ENCODE measurements at places on chromosomes 12 and 14. TPM values are rescaled to one million over a fixed set of nuclear protein-coding genes. Genes with fewer than 3 reads are reported as not detected.

SPTB gene
- 1.7 TPM for total RNA-seq

GPR68 gene
- total RNA-seq, result 0.14 TPM

GPD1 gene
- 1.5 TPM for total RNA-seq

TMEM260 gene
- total RNA-seq, result 32.3 TPM
